ENCODE measurements at places on chromosomes 1 and 21.
A peak's percentile ranks its signal among the peaks of the same experiment; 100 is the strongest.

GRCh38 chr21:41207401-41208375 lies 39.7 kb downstream of the BACE2 start:
- no peaks in the 10 kb centered on the region for H3K36me3 ChIP-seq
- H3K4me3 ChIP-seq = no peak overlapping the region

- H3K4me3 ChIP-seq = no peak overlapping the region
- no peaks in the 10 kb centered on the region for H3K36me3 ChIP-seq
- H3K4me1 ChIP-seq = peaks cover 7% of the 10 kb centered on the region
- no peak for DNase-seq
- peaks cover 10% of the 10 kb centered on the region for H3K27me3 ChIP-seq
These were observed 96.3 kb upstream of the KIF26B start for GRCh38 chr1:245058436-245058835.

GRCh38 chr1:8431019-8431418 lies 113.1 kb downstream of the SLC45A1 start:
- DNase-seq = no peak
- H3K27ac ChIP-seq = peak overlapping the region; percentile 87
- H3K36me3 ChIP-seq = peaks cover 12% of the 10 kb centered on the region

DNA sequence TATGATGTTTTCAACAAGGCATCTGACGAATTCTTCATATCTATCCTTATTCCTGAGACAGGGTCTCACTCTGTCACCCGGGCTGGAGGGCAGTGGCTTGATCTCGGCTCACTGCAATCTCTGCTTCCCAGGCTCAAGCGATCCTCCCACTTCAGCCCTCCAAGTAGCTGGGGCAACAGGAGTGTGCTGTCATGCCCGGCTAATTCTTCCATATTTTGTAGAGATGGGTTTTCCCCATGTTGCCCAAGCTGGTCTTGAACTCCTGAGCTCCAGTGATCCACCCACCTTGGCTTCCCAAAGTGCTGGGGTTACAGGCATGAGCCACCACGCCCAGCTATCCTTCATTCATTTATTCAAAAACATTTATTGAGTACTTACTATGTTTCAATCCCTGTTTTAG lies 8.0 kb downstream of the YY1AP1 start:
- no peaks in the 10 kb centered on the region for H3K27me3 ChIP-seq
- peaks cover 14% of the 10 kb centered on the region for H3K4me1 ChIP-seq
- H3K36me3 ChIP-seq = peaks cover 40% of the 10 kb centered on the region
- H3K27ac ChIP-seq = no peak overlapping the region
- no peak for DNase-seq

GRCh38 chr21:29423099-29423870 lies 124.6 kb downstream of the BACH1 start:
- H3K27ac ChIP-seq = no peak overlapping the region
- H3K36me3 ChIP-seq = no peaks in the 10 kb centered on the region
- no peaks in the 10 kb centered on the region for H3K4me1 ChIP-seq
- no peak overlapping the region for H3K4me3 ChIP-seq
- DNase-seq = no peak

- H3K4me3 ChIP-seq = no peak overlapping the region
- H3K27me3 ChIP-seq = peaks cover 14% of the 10 kb centered on the region
- H3K36me3 ChIP-seq = no peaks in the 10 kb centered on the region
- H3K4me1 ChIP-seq = peaks cover 24% of the 10 kb centered on the region
- DNase-seq = no peak
These were observed 65.6 kb upstream of the ETS2 start for GRCh38 chr21:38740090-38740489.

- H3K4me1 ChIP-seq = peaks cover 63% of the 10 kb centered on the region
- H3K4me3 ChIP-seq = peak overlapping the region; percentile 79
- peak overlapping the region; percentile 27 for H3K27ac ChIP-seq
- peaks cover 22% of the 10 kb centered on the region for H3K36me3 ChIP-seq
These were observed 4.6 kb downstream of the AGTRAP start for GRCh38 chr1:11740258-11741192.

Data from T-helper 2 cell treated with Interferon-gamma antibody and Interleukin-4, amounts not matched to agents 5 μg/mL and 100 μg/mL, for 36 hours (primary cell).